Activated naive CD8-positive, alpha-beta T cell treated with anti-CD3 and anti-CD28 coated beads, Interleukin-2, amount 50 U/mL, for 16 hours (primary cell): ENCODE measurements at places on chromosomes 6 and 20.

DNA sequence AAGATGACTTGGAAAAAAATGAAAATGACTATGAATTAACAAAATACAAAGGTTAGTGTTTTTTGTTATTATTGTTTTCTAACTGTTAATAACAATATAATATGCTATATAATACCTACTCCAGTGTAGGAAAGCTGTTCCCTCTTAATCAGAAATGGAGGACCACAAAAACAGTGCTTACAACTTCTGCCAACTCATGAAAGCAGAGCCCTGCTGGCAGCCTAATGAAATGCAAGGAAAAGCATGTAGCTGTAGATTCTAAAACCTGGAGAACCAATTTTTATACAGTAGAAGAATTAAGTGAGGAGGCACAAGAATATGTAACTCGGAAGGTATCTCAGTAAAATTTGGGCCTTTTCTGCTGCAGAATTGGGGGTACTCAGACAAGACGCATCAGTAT lies 29.4 kb downstream of the PHIP start:
- no peak for DNase-seq

GRCh38 chr6:136014454-136015437 lies 163.2 kb downstream of the PDE7B start:
- DNase-seq: no peak

GRCh38 chr6:170047823-170048222 lies 243.1 kb downstream of the DLL1 start:
- no peak for DNase-seq

DNA sequence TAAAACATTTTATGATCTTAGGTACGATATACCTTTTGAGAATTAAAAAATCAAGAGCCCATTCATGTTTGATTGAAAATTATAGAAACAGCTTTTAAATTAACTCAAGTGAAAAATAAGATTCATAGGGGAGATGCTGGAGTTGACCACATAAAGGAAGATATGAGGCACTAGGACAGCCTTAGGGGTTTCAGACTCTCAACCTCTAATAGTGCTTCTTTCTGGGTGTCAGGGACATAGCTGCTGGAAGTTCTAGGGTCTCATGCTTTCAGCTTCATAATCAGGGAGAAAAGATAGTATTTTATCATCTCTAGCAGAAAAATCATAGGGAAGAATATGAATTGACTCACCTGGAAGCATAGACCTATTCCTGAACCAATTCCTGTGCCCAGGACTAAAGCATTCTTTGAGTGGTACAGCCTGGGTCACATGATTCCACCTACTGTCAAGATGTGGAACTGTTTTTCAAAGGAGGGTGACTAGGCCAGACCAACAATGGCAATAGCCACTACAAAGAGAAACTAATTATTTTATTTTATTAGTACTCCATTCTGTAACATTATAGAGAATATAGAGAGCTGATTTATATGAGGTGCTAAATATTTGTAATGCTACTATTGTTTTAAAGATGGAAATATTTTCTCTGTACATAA lies 27.8 kb upstream of the CENPW start:
- no peak for DNase-seq

DNA sequence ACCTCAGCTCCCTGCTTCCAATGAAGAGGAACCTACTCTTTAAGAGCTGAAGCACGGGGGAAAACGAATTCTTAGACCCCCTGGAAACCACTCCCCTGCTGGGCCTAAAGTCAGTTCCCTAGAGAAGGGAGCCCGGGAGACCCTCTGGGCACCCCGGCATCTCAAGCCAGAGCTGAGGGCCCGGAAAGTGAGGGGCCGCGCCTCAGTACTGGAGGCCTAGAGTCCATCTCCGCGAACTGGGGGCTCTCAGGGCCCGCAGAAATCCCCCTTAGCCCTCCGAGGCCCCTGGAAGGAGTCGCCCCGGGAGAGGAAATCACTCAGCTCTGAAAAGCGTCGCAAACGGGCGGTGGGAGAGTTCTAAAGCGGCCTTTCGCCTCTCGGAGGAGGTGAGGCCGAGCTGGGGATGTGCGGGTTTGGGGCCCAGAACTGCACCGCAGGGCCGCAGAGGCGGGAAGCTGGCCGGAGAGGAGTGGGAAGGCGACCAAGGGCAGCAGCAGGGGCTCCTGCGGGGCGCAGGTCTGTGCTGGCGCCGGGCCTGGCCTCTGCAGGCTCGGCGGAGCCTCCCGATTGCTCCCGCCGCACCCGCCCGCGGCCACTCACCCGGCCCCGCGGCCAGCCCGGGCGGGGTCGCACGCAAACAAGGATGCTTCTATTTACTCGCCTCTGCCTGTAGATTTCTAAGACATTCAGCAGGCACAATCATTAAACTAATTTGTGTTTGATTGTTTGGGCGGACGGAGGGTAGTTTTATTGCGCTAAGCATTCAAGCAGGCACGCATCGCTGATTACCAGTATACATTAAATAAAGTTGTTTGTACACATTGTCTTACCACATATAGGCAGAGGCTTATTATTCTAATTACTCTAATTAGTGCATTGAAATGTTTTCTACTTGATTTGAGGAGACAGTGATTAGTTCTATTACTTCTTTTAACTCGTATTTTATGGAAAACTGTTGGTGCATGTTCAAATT lies 9.2 kb downstream of the POU3F2 start:
- no peak for DNase-seq

DNA sequence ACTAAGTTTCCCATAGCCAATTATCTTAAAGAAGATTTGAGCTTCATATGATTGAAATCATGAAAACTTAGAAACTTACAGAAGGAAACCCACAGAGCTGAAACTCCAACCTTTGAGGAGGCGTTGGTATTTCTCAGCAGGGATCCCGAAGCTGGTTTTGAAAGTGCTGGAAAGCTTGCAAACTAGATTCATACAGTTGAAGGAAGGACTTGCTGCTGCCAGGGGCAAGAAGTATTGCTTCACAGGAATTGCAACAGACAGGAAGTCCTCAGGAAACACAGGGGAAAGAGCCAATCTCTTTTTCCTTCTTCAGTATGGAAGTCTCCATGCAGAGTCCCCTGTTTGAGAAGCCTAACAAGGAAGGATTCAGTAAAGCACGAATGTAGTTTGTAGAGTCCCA lies 419.7 kb downstream of the CD109 start:
- no peak for DNase-seq

GRCh38 chr6:44430326-44430725 lies 42.8 kb downstream of the CDC5L start:
- no peak for DNase-seq

- no peak for DNase-seq
These were observed 10.6 kb downstream of the ARMH2 start for GRCh38 chr6:24788031-24788665.

DNA sequence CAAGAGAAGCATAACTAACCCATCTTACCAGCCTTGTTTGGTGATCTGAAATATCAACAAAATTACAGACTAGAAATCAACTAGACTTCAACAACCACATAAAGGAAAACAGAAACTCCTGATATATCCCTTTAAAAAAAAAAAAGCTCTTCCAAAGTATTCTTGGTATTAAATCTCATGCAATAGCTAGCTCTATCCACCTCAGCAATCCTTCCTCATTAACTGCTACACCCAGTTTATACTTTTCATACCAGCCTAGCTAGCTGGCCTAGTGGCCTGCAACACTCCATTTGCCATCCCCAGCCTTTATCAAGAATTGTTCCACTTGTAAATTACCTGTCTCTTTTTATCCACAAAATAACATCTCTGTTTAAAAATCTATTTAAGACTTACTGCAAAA lies 69.0 kb downstream of the BACH2 start:
- no peak for DNase-seq

DNA sequence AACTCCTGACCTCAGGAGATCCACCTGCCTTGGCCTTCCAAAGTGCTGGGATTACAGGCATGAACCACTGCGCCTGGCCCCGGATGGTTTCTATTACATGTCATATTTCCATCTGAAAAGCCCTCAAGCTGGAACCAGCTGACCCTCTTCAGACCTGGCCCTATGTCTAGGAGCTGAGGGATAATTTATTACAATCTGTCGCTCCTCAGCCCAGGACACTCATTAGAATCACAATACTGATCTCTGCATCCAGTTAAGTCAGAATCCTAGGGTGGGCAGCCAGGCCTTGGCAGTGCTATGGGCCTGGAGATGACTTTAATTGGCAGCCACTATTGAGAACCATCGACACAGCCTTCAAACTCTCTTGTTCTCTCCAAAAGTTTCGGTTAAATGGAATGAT lies 162.6 kb upstream of the SNX9 start:
- no peak for DNase-seq

GRCh38 chr6:5471637-5472398 lies 210.5 kb downstream of the FARS2 start:
- no peak for DNase-seq

DNA sequence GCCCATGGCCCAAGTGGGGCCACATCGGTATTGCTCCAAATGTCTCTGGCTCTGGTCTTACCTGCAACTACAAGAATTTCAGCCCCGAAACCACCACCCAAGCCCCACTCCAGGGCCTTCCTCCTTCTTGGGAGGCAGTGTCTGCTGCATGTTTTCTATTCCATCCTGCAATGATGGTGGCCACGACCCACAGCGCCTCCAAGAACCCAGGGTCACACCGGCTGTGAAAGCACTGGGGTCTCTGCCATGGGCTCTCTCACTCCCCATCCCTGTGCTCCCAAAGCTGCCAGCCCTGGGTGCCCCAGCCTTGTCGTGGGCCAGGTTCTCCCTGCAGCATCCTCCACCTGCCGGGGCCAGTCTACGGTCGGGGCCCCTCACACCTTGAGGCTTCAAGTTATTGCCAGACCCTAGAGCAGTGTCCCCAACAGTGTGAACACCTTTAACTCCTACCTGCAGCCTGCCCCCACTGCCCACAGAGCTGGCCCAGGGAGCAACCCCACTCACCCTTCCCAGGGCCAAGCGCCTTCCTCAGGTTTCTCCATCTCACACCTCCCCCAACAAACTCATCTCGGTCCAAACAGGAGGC lies 115.4 kb downstream of the JPH2 start:
- DNase-seq: no peak

- no peak for DNase-seq
These were observed 5.9 kb downstream of the TBX18 start for GRCh38 chr6:84758486-84758885.

- DNase-seq: no peak
These were observed 1.3 kb downstream of the ZNF76 start for GRCh38 chr6:35260591-35261570.

GRCh38 chr6:131510591-131510990 lies 62.4 kb upstream of the ARG1 start:
- DNase-seq: no peak

DNA sequence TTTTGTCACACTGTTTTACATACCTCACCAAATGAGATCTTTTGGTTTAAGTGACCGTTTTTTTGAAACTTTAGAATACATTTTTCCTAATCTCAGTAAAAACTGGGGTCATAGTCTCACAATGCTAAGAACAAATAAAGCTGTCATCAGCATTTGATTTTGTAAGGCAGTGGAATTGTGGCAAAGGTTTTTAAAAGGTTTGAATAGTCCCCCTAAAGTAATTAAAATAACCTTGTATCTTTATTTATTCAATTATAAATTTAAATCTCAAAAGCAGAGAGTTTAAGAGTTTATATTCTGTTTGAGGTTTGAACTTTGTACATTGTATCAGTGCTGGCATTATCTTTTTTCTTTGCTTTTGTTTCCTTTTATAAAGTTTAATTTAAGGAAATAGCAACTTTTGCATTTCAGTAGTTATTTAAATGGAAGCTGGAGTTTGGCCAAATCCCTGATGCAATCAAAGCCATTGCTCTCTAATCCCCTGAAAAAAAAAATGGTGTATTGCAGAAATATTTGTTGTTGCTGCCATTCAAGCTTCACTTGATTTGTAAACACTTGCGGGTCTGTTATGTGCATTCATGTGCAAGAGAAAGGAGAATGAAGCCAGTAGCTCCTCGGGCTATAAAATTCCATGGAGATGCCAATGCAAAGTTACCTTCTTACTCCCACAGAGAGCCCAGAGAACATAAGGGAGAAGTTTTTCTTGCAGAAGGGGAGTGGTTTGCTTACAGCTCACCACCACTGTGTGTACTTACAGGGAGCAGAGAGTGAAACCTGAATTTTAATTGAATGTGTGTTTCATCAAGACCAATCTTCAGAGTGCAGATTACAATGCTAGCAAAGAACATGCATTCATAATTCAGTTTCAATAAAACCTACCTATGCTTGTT lies 391.8 kb downstream of the ARHGAP18 start:
- DNase-seq: no peak

DNA sequence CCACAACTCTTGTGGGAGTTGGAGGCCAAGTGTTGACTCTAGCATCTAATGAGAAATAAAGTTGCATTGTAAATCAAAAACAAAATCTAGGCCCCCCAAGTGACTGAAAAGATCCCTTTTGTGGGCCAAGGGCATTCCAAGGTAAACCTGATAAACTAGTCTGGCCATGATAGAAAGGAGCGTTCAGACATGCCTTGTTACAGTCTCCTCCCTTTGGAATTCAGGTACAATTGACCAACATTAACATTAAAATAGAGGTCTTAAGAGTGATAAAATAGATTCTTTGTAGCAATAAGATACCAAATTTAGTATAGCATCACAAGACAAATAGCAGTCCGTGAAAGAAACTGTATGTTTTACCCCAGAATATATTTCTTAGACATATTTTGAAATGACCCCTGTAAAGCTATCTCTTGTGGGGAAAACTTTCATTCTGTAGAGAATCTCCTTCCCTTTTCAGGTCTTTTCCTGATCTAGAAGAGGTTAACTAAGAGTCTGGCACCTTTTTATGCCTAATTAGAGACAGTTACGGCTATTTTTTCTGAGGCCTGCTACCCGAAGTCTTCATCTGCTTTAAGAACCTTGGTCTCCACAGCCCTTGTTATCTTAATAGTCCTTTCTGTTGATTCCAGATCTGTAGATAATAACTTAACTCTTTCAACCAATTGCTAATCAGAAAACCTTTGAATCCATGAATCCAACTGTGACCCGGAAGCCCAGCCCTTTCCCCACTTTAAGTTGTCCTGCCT lies 495.4 kb upstream of the MMS22L start:
- no peak for DNase-seq

GRCh38 chr6:13375360-13375878 lies 47.1 kb upstream of the TBC1D7 start:
- no peak for DNase-seq

- DNase-seq: no peak
These were observed 38.1 kb downstream of the BICRAL start for GRCh38 chr6:42819803-42820511.

DNA sequence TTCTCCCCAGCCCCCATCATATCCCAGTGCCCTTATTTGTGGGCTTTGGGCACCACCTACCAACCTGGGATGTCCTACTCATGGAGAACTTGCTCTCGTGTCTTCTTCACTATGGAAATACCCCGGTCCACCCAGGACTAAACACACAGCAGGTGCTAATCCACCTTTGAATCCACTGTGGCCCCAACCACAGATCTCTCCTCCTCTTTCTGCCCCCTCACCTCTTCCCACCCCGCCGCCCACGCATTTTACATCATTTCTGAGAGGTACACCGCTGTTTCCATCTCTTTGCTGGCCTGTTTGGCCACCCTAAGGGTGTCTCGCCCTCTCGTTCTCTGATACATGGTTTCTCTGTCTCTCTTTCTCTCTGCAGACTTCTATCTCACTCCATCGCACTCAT lies 82.5 kb upstream of the CTNNBL1 start:
- DNase-seq: no peak

- no peak for DNase-seq
These were observed 78.3 kb downstream of the SCAND1 start for GRCh38 chr20:35876033-35876320.
